ENCODE measurements at places on chromosomes 2 and 18.

DNA sequence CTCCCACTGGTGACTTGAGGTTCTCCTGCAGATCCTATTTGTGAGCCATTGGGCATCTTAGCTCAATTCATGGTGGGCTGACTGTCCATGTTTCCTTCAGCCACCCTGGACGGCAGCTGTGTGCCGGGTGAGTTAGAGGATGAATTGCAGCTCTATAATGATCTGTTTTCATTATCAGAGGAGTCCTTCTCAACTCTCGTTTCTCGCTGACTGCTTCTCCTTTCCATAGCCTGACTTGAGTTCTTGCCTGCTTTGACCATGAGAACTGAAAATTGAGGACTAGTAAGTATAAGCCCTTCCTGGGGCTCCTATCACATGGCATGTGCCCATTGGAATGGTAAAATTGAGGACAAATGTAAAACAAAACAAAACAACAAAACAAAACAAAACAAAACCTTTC lies 121.8 kb downstream of the CDC42EP3 start:
- DNase-seq: no peak

DNA sequence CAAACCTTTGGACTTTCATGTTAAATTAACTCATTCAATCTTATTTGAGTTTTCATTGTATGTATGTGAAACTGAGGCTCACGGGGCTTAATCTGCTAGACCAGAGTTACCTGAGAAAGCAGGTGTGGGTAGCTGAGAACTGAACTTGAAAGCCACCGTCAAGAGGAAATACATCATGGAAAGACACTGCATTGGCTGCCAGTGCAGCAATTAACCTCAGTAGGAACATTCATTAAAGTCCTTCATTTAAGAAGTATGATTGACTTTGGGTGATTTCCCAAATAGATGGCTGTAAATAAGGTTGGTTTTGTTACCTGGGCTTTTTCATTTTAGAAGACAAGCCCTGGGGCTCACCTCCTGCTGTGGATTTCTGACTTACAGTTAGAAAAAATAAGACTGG lies 36.5 kb upstream of the MGAT5 start:
- DNase-seq: no peak

- no peak for DNase-seq
These were observed 440.9 kb downstream of the ZNF516 start for GRCh38 chr18:76054156-76054555.

DNA sequence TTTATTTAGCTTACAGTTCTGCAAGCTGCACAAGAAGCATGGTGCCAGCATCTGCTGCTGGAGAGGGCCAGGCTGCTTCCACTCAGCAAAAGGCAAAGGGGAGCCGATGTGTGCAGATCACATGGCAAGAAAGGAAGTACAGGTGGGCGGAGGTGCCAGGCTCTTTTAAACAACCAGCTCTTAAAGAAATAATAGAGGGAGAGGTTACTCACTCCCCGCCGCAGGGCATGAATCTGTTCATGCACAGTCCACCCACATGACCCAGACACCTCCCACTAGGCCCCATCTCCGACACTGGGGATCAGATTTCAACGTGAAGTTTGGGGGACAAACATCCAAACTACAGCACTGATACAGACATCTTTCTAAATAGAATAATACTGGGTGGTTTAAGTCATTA lies 105.8 kb downstream of the MTCL1 start:
- DNase-seq: no peak

DNA sequence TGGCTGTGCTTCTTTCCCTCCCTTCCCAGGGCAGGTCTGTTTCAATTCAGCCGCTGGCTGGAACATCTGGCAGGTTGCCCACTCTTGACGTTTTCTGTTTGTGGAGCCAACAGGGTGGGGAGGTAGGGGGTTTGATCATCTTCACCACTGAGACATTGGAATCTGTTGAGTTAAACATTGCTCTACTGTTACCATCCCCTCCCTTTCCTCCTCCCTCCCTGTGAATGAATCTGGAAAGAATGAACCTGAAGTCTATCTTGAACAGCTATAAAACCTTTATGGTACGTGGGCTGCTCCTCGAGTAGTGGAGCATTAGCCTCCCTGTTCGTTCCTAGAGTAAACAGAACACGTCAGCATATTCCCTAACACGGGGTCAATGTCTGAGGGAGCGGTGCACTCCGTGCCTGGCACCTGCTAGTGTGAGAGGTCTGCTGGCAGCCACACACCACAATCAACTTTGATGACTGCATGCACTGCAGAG lies 249.9 kb upstream of the RBBP8 start:
- no peak for DNase-seq

DNA sequence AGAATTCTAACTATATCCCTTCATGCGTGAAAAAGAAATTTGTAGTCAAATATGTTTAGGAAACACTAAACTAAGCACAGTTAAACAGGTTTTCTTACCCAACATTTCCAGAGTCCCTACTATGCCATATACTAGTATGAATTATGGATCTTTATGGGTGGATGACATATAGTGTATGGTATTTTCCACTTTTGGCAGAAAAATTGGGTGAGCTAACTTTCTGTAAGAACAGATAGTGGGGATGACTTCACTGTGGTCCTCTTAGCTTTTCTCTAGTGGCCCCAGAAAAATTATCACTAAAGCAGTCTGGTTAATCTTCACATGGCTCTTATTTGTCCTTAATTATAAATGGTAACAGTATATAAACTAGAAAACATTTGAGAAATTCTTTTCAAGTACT lies 240.0 kb upstream of the GULP1 start:
- no peak for DNase-seq

DNA sequence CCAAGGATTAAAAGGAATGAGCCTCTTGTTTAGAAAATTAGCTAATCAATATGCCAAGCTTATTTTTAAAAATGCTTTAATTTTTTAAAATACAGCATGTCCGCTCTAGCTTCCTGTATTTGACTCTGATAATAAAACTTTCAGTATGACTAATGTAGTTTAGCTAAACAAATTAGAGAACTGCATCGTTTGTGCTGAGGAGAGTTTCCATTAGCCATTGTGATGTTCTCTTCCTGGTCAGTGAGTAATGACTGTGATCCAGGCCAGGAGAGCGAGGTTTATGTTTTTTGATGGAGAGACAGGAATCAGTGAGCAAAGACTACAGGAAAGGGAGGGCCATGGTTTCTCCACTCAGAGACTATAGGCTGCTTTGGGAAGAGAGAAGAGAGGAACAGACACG lies 237.2 kb upstream of the ETAA1 start:
- DNase-seq: no peak

DNA sequence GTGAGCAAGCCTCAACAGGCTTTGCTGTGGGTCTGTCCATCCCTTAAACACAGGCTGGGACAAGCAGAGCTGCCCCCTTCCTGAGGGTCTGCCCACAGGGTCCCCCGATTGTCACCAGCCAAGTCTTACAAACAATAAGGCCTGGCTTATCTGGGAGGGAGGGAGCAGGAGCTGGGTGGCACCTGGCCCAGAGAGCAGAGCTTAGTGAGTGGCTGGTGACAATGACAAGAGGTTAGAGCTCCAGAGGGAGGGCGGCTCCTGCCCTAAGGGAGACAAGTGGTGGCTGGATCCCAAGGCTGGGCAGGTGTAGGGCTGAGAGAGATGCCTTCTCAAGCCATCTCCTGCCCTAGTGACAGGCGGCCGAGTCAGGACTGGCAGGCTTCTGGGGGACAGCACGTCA lies 125.5 kb downstream of the KLHL29 start:
- no peak for DNase-seq

DNA sequence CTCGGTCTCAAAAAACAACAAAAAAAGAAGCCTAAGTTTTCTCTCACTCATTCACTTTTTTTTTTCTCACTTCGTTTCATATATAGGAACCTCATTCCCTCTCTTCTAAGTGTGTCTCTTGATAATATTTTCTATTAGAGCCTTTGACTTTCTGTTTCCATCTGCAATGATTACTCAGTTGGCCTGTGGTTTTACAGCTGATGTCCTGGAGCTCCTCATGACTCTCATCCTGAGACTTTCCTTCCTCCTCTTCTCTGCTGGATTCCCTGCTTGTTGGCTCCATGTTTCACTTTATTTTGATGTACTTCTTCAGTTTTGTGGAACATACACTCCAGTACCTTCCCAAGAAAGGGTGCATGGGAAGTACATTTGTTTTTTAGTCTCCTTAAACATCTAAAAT lies 154.2 kb upstream of the GATA6 start:
- no peak for DNase-seq

DNA sequence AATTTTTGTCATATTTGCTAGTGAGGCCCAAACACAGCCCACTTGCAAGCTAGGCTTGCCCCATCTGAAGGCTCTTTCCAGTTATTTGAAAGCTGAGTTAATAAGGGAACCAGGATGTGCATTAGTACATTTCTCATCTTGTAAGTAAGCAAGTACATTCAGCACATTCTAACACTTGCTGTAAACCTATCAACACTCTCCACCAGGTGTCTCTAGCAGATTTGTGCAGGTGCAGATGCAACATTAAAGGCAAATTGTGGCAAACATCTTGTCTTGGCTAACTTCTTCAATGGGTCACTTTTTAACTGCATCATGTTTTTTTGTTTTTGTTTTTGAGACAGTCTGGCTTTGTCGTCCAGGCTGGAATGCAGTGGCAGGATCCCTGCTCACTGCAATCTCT lies 25.3 kb upstream of the MFSD6 start:
- no peak for DNase-seq

GRCh38 chr2:3470166-3470651 lies 49.1 kb downstream of the ADI1 start:
- no peak for DNase-seq

- DNase-seq: no peak
These were observed 44.4 kb downstream of the MYO3B start for GRCh38 chr2:170222298-170222697.

GRCh38 chr2:46298522-46299353 lies 1.5 kb downstream of the EPAS1 start:
- peak; percentile 8 for DNase-seq

- DNase-seq: no peak
These were observed 20.0 kb downstream of the CDCA7 start for GRCh38 chr2:173374634-173375033.

DNA sequence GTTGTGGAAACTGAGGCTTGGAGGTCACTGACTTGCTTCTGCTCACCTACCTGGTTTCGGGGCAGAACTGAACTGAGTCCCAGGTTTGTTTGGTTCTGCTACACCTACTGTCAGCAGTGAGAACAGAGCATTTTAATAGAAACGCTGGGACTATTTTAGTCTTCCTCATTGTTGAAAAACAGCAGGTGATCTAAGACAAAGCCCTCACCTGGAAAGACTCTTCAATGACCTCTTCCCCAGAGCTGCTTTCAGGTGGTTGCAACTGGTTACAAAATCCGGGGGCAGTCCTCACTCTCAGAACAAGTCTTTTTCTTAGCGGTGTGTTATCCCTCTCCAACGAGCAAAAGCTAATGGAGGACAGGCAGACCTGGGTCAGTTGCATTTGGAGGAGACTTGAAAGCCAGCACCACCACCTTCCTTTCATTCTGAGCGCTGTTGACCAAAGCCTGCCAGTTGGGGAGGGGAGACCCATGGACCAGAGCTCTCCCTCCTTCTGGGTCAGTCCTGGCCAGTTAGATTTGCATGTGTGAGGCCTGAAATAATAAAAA lies 217.0 kb downstream of the NCK2 start:
- DNase-seq: no peak

DNA sequence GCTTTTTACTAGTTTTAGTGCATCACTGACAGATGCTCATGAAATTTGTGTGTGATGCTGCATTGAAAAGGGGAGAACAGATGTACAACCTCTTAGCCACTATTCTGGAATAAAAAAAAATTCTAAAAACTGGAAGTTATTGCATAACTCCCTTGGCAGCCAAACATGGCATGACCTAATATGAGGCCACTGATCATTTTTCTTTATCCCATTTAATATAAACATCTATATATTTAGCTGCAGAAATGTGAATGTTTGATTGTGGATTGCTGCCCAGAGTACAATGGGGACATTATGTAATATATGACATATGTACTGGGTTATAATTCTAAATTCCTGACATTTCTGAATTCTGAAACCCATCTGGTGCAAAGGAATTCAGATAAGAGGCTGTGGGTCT lies 86.5 kb downstream of the CDCA7 start:
- no peak for DNase-seq

- no peak for DNase-seq
These were observed 206.1 kb downstream of the RAB3GAP1 start for GRCh38 chr2:135258193-135258592.

DNA sequence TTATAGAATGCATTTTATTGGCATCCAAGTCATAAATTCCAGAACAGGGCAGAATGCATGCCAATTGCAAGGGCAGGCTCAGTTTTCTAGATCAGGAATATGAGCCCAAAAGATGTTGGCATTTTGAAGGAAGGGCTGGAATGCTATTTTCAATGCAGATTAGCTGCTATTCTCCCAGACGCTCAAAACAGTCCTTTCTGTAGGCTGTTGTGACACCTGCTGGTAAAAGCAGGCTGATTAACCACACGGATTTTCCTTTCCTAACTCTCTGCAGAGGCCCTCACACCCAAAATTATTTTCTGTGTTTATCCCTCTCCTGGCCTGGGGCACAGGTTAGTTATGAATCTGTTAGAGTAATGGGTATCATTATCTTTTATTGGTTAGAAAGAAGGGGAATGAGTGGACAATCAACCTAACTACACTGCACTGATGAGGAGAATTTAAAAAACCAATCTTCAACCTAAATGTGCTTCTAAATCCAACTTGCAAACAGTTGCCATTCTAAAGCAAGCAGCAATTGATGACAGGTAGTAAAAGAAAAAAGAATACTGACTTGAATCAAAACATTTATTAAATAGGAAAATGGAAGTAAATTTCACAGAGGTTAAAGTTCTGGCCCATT lies 94.0 kb downstream of the PLA2R1 start:
- DNase-seq: no peak

DNA sequence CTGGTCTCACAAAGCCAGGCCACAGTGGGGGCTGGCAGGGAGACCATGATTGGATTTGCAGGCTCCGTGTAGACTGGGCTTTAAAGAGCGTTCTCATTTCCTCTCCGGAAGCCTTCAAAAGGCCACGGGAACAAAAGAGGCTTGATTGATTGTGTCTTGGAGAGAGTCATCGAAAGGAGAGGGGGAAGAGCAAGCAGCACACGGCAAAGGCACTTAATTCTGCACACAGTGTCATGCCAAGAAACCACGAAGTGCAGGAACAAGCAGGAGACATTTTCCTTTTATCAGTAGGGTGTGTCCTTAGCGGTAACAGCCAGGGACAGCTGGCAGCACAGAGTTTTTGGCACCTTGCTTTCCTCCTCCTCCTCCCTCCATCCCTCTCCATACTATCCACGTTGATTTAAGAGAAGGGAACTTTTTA lies 47.7 kb downstream of the GLI2 start:
- no peak for DNase-seq

All from esophagus squamous epithelium (tissue), 5 donors.